ENCODE measurements at places on chromosomes 3 and 15.

DNA sequence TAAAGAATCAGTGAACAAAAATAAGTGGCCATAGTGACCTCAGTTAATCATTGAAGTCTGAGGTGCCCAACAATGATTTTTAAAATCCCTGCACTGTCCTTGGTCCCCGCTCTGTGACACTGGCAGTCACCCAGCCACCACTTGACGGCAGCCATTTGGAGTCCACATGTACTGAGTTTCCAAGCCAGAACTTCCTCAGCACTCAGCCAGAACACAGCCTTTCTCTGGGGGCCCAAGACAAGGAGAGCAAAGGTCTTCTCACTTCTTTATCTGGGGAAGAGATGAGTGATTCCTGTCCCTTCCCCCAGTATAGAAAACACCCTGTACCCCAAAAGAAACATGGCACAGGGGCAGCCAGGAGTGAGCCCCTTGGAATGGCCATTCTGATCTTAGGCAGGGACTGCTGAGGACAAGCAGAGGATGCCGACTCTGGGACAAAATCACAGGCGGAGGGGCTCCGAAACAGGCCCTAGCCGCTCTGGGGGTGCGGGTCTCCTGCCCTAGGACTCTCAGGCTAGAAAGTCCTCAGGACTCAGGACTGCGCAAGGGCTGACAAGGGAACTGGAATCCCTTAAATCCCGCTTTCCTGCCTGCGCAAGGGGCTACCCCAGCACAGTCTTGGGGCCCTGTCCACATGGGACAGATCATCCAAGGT lies 12.8 kb downstream of the PAK6 start:
- DNase-seq, result no peak

- no peak for DNase-seq
Measured at GRCh38 chr3:145188079-145188770, 972.8 kb downstream of the PLOD2 start.

DNA sequence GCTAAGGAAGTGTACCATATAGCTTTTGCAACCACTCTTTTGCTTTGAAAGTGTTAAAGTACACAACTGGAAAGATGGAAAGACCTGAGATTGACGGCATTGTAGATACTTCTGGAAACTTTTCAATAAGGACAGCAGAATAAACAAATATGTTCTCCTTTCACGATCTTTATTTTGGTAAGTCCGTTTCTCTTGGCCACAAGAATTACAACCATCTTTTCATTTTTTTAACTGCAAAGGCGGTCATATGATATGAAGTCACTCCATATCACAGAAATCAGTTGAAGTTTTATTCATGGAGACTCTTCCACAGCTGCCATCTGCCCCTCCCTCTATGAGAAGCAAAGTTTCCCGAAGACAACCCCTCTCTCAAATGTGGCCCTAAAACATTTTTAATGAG lies 303.4 kb upstream of the ICE2 start:
- DNase-seq, result no peak

DNA sequence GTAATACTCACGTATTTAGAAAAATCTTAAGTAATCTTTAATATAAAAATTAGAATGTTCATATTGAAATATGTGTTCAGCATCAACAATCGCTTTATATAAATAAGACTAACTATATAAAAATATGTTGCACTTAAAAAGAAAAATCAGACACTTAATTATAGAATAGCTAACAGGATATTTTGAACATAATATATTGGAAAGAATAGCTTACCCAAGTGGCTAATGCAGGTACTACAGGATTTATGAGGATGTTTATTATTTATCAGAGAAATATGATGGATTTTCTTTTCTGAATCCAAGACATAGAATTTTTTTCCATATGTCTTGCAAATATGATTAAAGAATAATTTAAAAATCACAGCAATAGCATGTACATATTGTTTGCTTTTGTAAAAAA lies 567.9 kb upstream of the GBE1 start:
- no peak for DNase-seq

DNA sequence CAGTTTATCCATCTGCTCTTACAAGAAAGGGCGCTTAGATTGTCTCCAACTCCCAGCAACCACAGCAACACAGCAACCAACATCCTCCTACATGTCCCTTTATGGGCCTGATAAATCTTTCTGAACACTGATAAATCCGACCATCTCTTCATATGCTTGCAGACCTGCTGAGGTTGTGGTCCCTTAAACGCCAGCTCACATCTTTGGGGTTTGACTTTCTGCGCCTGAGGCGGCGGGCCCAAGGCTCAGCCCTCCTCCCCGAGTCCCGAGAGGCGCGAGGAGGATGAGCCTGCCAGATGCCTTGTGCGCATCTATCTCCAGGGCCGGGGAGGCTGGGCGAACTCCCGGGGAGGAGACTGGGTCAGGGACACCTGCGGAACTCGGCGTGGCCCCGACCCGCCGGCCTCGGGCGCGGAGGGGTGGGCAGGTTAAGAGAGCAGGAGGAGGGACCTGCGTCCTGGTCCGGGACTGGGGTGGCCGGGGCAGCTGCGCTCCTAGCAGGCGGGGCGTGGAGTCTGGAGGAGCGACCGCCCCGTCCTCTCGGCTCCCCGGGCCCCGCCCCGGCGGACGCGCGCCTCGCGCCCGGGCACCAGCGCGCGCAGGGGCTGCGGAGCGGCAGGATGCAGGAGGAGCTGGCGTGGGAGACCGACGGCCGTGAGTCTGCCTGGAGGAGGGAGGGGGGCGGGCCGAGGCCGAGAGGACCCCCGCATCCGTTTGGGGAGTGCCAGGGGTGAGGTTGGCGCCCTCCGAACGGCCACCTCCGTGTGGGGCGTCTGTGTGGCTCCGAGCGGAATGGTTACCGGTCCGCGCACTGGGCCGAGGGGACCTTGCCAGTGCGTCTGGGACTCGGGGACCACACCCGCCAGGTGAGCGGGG lies at the start of gene ANKDD1A:
Gene ANKDD1A, plus strand, starts transcription at position 592 of the 876 bp plus-strand sequence. Its CDS starts 29 bp downstream, at position 621.
- DNase-seq, result no peak

DNA sequence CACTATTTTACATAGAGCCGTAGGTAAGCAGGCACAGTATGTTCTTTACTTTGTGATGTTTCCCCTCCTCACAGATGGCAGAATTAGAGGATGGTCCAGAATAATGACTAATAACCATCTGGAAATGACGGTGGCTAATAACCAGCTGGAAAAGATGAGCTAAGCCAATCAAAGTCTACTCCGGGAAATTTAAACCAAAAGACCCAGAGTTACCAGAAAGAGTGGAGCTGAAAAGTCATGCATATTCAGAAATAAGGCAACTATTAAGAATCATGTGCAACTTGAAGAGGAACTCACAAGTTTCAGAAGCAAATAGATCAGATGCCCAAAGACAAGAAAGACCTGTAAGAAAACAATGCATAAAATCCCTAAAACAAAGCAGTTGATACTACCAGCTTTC lies 33.6 kb downstream of the DMXL2 start:
- DNase-seq, result no peak

DNA sequence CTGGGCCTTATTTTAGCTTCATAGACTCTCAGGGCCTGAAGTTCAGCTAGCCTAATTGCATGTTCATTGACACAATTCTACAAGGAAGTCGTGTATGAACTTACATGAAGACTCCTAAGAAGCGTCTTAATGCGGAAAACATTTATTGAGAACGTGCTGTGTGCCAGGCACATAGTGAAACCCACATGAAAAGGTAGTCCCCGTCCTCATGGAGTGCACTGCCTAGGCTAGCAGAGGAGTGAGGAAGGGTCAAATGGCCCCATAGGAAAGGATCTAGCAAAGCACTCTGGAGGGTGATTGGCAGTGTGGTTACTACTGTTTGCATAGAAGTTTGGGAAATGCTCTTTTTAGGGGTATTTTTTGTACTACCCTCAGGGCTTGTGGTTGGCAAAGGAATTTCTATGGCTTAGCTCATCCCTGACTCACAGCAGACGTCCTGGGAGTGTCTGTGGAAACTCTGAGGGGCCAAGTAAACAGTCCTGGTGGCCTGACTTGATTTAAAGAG lies 854 bp upstream of the NPTN start:
- no peak for DNase-seq

DNA sequence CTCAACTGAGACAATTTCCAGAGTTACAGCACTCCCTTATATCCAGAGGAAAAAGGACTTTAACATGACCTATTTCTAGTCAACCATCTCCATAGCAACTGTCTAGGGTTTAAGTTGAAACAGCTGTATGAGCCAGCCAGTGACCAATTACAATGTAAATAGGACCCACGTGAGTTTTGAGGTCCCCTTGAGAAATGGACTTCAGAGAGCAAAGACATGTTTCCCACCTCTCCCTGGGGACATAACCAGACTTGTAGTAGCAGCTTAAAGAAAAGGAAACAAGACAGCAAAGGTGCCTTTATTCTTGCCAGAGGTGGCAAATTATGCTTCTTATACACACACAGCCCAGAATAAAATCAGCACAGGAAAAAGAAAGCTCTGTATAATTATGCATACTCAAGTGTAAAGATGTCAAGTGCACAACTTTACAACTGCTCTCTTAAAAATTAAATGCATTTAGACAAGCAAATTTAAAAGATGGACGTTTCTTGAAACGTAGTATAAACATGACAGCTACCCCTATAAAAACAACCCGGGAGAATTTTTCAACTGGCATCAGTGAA lies 40.2 kb downstream of the SUMF1 start:
- no peak for DNase-seq

- DNase-seq, result no peak
Measured at GRCh38 chr3:23696842-23697241, 108.9 kb upstream of the UBE2E1 start.

Measured in NCI-H2029 (cell line).